MV-4-11 (cell line): ENCODE measurements at places on chromosomes 11 and 22.

GRCh38 chr22:45843031-45843430 lies 133.9 kb downstream of the WNT7B start:
- DNase-seq: peak; percentile 96

- DNase-seq: no peak
Observed at GRCh38 chr11:115161876-115162275, 342.3 kb downstream of the CADM1 start.

GRCh38 chr11:12356944-12357655 lies 20.3 kb upstream of the PARVA start:
- no peak for DNase-seq

- no peak for DNase-seq
Observed at GRCh38 chr11:119361941-119362725, 15.6 kb upstream of the MFRP start.

DNA sequence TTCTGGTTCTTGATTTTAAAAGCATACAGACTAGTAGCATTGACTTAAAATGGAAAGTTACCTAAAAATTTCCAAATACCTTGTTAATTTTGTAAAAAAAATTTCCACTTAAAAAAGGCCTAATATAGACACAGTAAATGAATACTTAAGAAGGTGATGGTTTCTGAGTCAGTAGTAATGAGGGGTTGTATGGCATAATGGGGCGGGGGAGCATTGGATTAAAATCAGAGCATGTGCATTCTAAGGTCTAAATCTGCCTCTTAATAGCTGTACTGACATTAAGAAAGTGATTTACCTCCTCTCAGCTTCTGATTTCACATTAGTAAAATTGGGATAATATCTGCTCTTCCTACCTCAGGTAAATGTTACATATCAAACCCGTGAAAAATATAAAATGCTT lies 446.5 kb downstream of the AASDHPPT start:
- no peak for DNase-seq

DNA sequence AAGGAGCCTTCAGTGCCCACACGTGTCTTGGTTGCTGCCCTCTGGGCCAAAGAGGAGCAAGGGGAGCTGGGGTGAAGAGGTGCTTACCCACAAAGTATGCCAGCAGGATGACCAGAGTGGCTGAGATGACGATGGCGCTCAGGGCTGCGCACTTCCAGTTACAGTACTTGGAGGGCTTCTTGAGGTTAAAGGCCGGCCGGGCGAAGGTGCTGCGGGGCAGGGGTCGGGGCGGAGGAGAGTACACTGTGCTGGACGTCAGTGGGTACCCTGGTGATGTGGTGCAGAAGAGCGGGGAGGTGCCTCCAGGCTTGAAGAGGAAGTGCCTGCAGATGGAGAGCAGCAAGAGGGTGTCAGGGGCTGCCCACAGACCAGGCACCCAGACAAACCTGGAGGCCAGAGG lies 315.0 kb upstream of the NARS2 start:
- no peak for DNase-seq

DNA sequence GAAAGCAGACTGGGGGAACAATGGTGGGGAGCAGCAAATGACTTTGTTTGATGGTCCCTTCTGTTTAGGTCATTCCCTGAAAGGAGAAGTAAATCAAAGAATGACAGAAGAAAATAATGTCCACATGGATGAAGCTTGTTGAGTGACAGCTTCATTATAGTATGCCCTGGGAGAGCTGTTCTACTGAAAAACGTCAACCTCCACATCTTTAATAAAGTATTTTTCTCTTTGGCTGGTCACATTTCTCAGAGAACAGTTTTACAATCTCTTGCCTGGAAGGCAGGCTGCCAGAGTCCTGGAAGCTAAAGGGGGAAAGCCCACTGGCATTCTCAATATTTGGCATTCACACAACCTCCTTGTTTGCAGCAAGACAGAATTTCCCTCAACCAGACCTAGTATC lies 287.9 kb downstream of the SWAP70 start:
- DNase-seq: no peak

GRCh38 chr11:32792111-32792947 lies 2.1 kb downstream of the CCDC73 start:
- DNase-seq: no peak

GRCh38 chr11:59708537-59708936 lies 5.1 kb downstream of the OR10V1 start:
- no peak for DNase-seq

- no peak for DNase-seq
Observed at GRCh38 chr11:10263929-10264328, 30.1 kb downstream of the SBF2 start.

- peak; percentile 74 for DNase-seq
Observed at GRCh38 chr22:17647991-17648390, 9.4 kb downstream of the BCL2L13 start.

- no peak for DNase-seq
Observed at GRCh38 chr11:109696191-109696897, 274.4 kb downstream of the C11orf87 start.

DNA sequence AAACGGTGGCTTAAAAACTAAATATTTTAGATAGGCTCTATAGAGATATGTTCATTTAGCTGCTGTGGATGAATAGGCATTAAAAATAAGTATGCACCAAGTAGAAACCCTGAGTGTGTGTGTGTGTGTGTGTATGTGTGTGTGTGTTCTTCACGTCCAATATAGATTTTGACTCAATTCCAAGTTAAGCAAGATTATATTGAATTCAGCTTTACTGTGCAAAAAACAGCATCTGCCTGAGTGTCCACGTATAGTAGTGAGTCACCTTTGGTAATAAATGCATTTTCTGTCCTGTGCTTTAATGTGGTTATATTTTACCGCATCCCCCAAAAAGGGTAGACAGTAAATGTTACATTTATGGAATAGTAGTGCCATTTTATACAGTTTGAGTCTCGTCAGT lies 71.2 kb downstream of the PDHX start:
- peak; percentile 10 for DNase-seq

DNA sequence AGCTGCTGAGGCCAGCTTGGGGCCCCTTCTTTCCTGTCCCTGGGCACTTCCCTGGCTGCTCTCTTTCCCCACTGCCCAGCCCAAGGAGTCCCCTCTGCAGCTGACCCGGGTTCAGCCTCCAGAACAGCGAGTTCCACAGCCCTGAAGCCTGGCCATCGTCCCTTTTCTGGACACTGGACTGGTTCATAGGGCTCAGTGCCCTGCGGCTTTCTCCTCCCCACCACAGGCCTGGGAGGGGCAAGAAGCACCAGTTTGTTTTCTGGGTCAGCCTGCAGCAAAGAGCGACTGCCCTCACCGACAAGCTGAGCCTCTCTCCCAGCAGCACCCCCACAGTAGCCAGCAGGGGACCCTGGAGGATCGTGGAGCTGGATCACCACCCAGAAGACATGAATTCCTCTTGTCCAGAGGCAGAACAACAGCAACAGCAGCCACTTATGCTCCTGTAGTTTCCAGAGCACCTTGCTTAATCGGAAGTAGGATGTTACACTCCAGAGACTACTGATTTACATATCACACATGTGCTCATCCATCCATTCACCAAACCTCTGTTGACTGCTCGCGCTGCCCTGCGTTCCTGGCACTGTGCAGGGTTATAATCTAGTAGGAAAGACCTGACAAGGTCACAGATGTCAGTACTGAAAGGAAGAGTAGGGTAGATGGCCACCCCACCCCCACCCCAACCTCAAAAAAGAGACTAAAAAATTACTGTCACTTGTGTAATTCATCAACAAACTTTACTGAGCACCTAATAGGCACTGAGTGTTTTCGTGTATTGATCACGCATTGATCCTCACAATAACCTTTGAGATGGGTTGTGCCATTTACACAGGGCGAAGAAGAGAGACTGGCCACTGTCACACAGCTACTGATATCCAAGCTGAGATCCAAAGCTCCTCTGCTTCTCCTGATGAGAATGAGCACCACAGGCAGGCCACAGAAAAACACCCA lies 13.0 kb upstream of the CXCR5 start:
- DNase-seq: peak; percentile 58

GRCh38 chr11:85680897-85681296 lies 5.1 kb downstream of the CCDC89 start:
- DNase-seq: no peak

DNA sequence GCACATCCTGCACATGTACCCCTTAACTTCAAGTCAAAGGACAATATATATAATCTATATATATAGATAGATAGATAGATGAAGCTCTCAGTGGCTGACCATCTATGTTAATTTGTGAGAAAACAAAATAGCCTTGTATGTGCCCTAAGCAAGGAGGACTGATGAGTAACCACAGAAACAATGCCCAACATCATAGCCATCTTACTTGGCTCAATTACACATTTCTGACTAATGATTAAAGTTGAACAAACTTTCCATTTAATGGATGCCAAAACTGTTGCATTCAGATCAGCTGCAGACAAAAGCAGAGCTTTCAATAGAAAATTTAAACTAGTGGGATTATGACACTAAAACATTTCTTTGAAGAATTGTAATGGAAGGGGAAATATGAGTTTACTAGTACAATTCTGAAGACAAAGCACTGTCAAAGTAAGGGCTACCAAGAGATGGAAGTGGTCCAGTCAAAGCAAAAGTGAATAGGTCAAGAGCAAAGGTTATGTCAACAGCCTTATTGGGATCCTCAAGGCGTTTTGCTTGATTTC lies 1188.2 kb upstream of the RAG2 start:
- no peak for DNase-seq

DNA sequence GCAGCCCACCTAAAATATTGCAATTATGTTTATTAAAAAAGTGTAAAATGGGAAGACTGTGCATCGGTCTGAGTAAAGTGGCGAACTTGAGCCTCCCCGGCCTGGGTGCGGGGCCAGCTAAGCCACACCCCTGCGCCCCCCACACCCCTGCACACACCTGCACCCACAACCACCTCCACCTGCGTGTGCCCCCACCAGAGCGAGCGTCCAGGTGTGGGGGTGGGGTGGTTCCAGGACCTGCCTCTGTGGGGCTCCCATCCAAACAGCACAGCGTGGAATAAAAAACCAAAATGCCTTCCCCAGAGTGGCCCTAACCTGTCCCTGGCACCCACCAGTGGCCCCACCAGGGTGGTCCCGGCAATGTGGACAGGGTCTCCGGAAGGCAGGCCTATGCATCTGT lies 30.1 kb upstream of the CARS1 start:
- DNase-seq: no peak

- DNase-seq: no peak
Observed at GRCh38 chr22:18067121-18067520, 10.7 kb upstream of the PEX26 start.

GRCh38 chr11:7278314-7278917 lies 26.7 kb downstream of the SYT9 start:
- no peak for DNase-seq

DNA sequence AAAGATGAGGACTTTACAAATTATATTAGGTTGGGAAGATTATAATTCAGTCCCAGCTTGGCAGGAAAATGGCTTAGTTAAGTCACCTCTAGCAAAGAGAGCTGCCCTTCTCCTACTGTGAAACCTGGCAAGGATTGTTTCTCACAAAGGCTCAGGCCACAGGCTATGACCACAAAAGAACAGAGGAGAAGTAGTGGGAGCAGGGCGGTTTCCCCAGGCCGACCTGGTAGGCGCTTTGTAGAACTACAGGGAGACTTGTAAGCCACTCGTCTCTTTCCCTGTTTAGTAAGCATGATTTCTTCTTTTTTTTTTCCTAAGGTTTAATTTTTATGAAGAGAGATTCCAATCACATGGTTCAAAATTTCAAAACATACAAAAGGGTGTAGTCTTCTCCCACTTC lies 4.6 kb downstream of the SNAP29 start:
- DNase-seq: peak; percentile 63

DNA sequence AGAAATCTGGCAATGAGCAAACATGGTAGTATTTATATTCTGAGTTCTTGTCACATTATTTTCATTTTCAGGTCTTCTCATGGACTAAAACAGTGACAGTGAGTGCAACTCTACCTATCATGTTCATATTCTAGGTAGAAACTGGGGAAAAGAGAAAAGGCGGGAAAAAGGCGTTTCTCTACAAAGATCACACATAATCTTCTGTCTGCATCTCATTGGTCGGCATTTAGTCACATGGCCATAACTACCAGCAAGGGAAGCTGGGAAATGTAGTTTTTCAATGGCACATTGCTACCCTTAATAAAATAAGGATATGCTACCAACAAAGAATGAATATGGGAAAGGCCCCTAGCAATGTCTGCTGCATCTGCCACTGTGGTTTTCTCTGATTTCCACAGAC lies 57.6 kb upstream of the B3GAT1 start:
- no peak for DNase-seq

GRCh38 chr22:23281406-23282088 lies 101.2 kb downstream of the BCR start:
- DNase-seq: peak; percentile 55

DNA sequence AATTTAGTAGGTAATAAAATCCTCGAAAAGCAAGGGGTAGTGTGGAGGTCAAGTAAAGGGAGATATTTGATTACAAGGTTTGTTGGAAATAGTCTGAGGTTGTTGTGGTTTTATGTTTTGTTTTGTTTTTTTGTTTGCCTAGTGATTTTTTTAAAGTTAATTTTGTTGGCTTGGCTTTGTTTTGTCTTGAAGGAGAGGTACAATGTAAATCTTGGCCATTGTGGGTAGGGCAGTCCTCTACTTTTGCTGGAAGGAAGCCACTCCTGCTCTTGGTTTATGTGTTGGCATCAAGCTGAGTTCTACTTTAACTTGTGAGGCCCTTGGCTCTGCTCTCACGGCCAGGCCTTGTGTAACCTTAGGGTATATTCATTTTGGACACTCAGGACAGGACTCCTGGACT lies 3.2 kb downstream of the AMOTL1 start:
- DNase-seq: no peak

- no peak for DNase-seq
Observed at GRCh38 chr11:93073026-93073425, 103.6 kb downstream of the MTNR1B start.

DNA sequence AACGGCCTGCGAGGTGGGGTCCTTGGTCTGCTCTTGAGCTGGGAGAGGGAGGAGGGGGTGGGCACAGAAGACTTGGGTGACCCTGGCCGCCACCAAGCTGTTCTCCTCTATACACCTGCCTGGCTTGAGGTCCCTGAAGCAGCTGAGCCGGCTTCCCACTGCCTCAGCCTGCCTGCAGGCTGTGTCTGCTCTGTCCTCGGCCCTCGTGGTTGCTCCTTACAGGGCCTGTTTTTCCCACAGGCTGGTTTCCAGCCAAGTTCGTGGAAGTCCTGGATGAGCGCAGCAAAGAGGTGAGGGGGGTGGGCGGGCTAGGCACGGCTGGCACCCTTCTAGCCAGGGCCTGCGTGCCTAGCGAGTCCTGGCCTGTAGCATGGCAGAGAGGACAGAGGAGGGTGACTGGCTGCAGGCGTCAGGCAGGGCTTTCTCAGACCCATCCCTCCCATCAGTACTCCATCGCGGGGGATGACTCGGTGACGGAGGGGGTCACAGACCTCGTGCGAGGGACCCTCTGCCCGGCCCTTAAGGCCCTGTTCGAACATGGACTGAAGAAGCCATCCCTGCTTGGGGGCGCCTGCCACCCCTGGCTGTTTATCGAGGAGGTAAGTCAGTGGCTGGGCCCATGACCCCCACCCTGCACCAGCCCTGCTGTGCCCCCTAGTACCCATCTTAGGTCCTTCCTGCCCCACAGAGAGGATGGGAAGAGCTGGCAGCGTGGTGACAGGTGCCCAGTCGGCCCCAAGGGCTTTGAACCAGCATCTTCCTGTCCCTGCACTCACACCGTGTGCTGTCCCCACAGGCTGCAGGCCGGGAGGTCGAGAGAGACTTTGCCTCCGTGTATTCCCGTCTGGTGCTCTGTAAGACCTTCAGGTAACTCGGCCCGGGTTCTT lies 37.7 kb downstream of the SGSM3 start:
- no peak for DNase-seq
